ENCODE measurements at places on chromosomes 1 and 21. TPM values are rescaled to one million over a fixed set of nuclear protein-coding genes. Genes with fewer than 3 reads are reported as not detected.

DNA sequence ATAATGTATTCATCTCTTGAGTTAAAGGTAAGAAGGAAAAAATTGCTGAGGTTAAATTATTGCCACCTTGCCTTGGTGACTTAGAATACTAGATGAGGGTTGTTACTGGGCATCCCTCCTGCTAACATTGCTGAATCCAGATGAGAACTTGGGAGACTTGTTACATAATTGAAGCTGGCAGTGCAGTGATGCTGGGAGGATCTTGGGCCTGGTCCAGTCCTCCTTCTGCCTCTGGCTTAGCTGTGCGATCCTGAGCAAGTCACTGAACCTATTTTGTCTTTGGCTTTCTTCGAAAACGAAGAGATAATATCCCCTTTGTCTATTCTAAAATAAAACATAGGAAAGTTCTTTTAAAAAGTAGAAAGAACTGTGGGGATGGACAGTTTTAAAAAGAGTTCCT lies 244.9 kb upstream of the NRIP1 start:
- no peak for DNase-seq

DNA sequence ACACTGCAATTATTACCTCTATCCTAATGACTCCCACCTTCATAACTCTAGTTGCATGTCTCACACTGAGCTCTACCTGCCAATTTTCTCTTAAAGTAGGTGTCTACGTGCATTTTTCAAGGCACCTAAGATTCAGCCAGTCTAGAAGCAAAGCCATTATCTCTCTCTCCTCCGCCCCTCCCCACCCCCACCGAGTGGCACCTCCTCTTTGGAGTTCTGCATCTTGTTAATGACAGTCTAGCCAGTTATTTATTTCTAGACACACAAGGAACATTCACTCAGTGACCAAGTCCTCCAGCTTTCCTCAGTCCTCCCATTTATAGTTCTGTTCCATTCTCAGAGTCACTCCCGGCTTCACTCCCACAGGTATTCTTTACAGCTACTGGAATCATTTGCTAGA lies 47.6 kb downstream of the ASTN1 start:
- DNase-seq, result no peak

The TP73 gene
- 2.6 TPM for total RNA-seq

DNA sequence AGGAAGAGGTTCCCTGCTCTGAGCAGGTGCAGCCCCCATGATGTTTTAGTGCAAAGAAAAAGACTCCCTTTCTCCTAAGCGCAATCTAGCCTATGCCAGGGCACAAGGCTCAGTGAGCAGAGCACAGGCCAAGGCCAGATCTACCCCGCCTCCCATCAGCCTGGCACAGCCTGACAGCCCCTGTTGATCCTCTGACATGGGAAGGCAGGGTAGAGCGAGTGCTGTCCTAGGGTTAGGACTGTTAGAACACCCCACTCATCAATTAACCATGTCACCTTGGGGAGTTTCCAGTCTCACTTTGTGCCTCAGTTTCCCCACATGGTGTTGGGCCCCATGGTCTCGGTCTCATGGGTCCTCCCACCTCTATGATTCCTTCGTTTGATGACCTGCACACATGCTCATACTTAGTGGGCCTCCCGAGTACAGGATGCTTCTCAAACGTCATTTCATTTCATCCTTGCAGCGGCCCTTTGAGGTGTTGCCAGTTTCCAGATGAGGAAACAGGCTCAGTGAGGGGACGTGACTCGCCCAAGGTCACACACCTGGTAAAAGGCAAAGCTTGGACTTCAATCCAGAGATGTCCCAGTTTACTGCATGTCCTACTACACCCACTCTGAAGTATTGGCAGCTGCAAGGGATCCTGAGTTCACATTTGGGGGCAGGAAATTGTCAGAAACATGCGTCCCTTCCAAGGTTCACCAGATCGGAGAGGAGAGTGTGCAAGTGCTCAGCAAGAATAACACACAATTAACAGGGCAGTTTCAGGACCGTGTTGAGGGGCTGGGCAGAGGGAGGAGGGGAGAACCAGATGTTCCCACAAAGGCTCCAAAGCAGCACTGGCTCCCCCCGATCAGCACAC lies 213.3 kb downstream of the TRABD2B start:
- no peak for DNase-seq

DNA sequence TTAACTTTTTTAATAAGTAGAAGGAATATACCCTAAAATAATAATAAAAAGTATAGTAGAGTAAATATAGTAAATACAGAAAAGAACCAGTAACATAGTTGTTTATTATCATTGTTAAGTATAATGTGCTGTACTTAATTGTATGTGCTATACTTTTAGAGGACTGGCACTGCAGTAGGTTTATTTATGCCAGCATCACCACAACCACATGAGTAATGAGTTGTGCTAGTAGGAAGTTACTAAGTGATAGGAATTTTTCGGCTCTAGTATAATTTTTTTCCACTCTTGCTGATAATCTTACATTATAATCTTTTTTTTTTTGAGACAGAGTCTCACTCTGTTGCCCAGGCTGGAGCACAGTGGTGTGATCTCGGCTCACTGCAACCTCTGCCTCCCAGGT lies 71.6 kb downstream of the IVNS1ABP start:
- DNase-seq, result peak; percentile 29

DNA sequence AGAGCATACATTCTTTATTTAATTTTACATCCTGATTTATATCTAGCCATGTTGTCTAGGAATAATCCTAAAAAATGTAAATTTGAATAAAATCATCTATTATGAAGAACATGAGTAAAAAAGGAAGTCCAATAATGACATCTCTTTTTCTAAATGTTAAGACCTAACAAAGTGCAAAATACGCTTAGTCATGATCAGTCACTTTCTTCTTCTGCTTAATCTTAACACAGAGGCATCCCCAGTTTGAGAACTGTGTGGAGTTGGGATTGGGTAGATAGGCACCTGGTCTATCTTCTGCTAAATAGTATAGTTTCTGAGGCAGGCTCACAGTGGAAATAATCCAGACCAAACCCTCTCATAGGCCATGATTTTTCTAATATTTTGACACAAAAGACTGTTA lies 311.7 kb upstream of the LRRC7 start:
- no peak for DNase-seq

The CA6 gene
- total RNA-seq, result not detected

GRCh38 chr1:2926447-2927055 lies 94.7 kb upstream of the ACTRT2 start:
- DNase-seq, result no peak

The TTC22 gene
- 21.8 TPM for total RNA-seq

The MYBPH gene
- not detected for total RNA-seq

- peak; percentile 45 for DNase-seq
Observed at GRCh38 chr1:58782178-58783089, 1.4 kb downstream of the JUN start.

GRCh38 chr21:33383056-33383888 lies 19.9 kb upstream of the IFNGR2 start:
- peak; percentile 95 for DNase-seq

- no peak for DNase-seq
Observed at GRCh38 chr1:3170561-3171453, 101.8 kb downstream of the PRDM16 start.

The SLC1A7 gene
- 0.23 TPM for total RNA-seq

DNA sequence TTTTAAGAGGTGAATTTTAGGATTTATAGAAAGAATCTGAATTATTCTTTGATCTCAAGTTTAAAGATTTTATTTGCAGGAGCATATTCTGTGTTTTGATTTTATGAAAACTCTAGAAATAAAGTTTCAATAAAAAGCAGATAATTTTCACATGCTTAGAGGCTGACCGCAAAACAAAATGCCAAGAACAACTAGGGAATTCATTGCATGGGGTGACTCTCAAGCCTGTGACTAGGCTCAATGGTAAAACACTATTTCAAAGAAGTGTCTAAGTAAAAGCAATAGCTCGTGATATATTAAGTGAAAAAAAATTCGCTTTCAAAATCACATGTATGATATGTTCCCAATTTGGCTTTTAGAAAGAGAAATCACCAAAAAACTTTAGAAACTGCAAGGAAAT lies 49.6 kb downstream of the RPL5 start:
- no peak for DNase-seq

DNA sequence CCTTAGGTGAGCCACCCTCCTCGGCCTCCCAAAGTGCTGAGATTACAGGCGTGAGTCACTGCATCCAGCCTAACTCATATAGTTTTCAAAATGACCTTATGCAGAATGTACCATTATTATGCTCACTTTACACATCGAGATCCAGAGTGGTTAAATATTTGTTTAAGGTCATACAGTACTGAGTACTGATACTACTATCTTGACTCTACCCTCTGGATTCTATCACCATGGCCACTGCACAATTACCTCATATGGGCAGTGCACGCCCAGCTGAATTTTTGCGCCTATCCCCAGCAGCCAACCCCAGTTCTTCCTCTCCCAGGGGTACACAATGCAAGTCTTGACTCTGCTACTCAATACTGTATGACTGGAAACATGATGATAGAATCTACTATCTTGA lies 56.7 kb downstream of the EDARADD start:
- no peak for DNase-seq

The SPRR4 gene
- not detected for total RNA-seq

The SYNJ1 gene
- total RNA-seq, result 16.2 TPM

The NCMAP gene
- total RNA-seq, result 1.8 TPM

The CYP4Z1 gene
- total RNA-seq, result not detected

DNA sequence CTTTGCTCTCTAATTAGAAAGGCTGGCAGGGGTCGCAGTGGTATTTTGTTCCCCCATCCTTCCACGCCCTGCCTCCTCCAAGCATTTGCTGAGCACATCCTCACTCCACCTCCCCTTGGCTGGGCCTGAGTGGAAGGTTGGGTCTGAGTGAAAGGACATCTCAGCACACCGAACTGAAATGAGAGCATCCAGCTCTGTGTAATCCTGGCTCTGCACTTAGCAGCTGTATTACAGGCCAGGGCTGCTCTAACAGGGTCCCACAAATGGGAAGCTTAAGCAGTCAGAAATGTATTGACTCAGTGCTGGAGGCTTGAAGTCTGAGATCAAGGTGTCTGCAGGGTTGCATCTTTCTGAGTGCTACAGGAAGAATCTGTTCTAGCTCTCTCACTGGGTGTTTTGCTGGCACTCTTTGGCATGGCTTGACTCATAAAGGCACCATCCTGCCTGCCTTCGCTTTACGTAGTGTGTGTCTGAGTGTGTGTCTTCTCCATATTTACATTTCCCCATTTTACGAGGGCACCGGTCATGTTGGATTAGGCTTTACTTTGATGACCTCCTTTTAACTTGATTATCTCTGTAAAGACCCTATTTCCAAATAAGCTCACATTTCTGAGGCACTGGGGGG lies 48.5 kb upstream of the IGSF21 start:
- DNase-seq, result no peak

GRCh38 chr1:101122452-101123166 lies 97.0 kb upstream of the DPH5 start:
- no peak for DNase-seq

DNA sequence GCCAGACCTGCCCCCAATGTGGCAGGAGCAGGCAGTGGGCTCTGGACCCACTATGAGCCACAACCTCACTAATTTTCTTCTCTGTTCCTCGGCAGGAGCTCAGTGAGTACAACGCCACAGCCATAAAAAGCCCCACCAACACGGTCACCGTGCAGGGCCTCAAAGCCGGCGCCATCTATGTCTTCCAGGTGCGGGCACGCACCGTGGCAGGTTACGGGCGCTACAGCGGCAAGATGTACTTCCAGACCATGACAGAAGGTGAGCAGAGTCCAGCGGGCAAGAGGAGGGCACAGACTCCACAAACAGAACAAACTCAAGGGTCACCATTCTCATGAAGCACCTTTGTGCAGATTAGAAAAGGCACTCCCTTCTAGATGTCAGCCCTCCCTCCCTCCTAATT lies 79.9 kb downstream of the LACTBL1 start:
- no peak for DNase-seq

DNA sequence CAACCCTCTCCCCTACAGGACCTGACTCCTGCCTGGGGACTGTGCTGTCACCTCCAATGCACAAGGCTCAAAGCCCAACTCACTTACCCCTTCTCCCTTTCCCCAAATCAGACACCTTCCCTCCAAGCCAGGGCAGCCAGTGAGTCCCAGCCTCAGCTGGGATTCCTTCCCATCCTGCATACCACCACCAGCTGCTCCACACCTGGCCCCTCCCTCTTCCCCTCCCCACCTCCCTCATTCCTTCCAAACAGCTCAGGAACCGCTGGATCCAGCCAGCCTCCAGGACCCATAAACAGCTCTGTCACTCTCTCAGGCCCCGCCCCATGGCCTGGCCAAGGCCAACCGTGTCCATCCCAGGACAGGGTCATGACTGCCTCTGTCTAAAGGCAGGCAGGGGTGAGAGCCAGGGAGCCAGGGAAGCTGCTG lies 41.4 kb downstream of the ACOT7 start:
- peak; percentile 54 for DNase-seq

The PRR9 gene
- not detected for total RNA-seq

GRCh38 chr1:200873116-200873670 lies 412 bp downstream of the GPR25 start:
- DNase-seq, result no peak

The ROR1 gene
- 22.6 TPM for total RNA-seq

The RAP1GAP gene
- total RNA-seq, result 12.3 TPM

GRCh38 chr1:101603726-101604125 lies 366.9 kb downstream of the S1PR1 start:
- no peak for DNase-seq

- DNase-seq, result peak; percentile 24
Observed at GRCh38 chr1:205258261-205258691, 30.5 kb downstream of the TMCC2 start.

The CD55 gene
- total RNA-seq, result 108 TPM

The STIL gene
- total RNA-seq, result 26.2 TPM

- DNase-seq, result no peak
Observed at GRCh38 chr1:230240446-230241086, 173.5 kb downstream of the GALNT2 start.
